Activated CD4-positive, alpha-beta T cell treated with anti-CD3 and anti-CD28 coated beads, Interleukin-2, amount 10 ng/mL, durations not matched to agents 7 days and 5 days (primary cell): ENCODE measurements at places on chromosomes 3 and 15. TPM values are rescaled to one million over a fixed set of nuclear protein-coding genes. Genes with fewer than 3 reads are reported as not detected.

The LMCD1 gene
- 0.99 TPM for total RNA-seq

The GOLGA6B gene
- not detected for total RNA-seq

DNA sequence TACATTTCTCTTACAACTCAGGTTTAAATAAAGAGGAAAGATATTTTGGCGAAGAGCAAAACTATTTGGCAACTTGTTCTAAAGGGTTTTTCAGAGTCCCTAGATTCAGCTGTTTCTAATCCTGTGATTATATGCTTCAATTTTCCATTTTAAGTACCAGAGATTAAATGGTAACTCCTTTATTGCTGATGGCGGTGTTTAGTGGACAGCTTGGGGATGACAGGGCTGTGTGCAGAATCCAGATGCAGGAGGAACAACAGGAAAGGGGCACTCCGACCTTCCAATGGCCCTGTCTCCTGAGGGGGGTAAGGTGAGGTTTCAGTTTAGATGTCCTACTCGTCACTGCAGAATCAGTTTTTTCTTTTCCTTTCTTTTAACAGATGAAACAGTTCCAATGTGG lies 405.0 kb downstream of the PDCD6IP start:
- DNase-seq: no peak

DNA sequence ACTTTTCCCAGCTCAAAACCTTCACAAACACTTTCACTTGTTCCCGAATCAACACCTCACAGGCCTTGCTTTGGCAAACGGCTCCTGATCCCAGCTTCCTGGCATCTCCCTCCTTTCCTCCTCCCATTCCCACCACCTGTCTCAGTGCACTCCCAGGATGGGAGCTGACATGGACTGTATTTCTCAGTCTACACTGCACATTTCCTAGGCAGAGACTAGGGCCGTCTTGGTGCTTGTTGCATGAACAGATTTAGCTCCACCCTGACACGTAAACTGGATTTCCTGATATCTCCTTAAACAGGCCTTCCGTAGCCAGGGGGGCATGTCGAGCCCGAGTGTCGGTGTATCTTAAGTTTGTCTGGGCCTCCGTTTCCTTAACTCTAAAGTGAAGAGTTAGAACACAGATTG lies 790 bp upstream of the WHAMM start:
- DNase-seq: no peak

DNA sequence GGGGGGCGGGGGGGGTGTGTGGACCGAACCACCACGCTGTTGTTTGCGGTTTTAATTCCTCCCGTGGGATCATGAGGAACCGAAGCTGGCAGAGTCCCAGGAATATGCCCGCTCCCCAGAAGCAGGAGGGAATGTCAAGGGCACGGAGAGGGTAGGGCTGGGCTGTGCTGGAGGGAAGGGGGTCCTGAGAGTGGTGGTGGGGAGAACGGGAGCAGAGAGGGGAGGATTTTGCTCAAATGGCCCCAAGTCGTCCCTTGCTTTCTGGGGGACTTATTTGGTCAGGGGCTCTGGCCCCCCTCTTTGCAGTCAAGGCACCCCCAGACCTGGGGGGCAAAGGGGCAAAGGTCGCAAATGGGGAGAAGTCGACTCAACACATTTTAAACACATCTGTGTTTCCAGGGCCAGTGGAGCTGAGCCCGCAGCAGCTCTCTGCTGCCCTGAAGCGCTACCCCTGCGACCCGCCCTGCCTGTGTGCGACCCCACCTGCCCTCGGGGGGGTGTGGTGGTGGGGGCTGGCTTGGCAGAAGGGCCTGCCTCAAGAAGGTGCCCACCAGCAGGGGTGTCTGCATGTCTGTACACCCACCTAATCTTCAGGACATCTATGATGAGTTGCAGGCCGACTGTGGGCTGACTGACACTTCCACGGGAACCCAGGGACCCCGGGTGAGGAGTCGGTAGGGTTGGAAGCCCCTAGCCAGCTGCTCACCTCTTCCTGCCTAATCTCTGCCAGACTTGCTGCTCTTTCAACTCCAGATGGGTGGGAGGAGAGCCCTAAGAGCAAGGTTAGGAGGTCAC lies 602 bp upstream of the ATP2B2 start:
- DNase-seq: no peak

DNA sequence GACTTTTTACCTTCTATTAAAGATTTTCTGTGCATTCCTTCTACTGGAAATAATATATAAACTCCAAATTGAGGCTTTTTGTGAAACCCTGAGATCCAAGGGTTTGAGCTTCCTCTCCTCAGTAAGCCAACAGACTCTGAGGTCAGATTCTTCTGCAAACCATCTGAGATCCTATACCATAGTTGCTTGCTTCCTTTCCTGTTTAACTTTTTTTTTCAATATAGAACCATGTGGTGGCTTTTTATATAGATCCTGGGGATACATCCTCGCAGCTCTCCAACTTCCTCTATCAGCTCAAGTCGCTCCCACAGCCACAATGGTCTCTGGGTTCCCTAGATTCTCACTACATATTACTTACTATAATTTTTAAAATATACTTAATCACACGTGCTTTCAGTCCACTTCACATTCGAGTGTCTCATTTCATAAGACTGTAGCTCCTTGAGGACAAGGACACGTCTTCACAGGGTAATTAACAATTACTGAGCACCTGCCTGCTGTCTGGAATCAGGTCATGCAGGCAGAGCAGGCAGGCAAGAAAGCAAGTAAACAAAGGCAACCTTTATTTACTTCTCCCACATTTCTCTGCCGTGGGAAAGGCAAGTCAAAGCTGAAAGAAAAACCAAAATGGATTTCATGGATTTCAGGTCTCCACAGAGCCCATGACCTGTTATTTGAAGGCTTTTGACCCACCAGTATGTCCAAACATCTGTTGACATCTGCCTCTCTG lies 941.5 kb downstream of the FHIT start:
- no peak for DNase-seq
